ENCODE measurements at places on chromosomes 4 and X. TPM values are rescaled to one million over a fixed set of nuclear protein-coding genes. Genes with fewer than 3 reads are reported as not detected.

Gene TMPRSS11D
- not detected for total RNA-seq

- no peak for DNase-seq
Measured at GRCh38 chr4:8516061-8516573, 64.1 kb upstream of the GPR78 start.

Gene GAGE12F
- not detected for total RNA-seq

- no peak for DNase-seq
Measured at GRCh38 chr4:139719381-139720101, 53.9 kb downstream of the MGST2 start.

DNA sequence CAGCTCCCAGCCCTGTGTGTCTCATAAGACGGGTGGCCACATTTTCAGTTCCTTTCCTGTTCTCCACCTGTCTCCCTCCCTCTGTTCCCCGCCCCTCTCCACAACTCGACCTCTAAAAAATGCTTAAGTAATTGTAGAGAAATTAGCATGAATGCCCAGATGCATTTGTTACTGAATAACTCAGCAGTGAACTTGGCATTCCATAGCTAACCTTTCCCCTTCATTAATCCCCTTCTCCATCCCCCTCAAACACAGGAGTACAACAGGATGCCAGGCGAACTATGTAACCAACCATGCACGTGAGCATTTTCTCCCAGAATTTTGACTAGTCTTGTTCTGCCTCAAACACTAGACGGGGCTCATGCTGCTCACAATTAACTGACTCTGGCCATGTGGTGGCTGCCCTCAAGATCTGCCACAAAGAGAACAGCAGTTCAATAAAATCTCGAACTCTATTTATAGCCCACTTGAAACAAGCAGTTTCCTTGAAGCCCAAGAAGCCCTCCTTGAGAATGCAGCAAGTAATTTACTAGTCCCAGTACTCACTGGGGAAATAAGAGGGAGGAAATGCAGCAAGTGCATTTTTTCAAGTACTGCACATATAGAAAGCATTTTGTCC, 351.2 kb downstream of the ARHGAP24 start:
- no peak for DNase-seq

Gene DTHD1
- 5.4 TPM for total RNA-seq

DNA sequence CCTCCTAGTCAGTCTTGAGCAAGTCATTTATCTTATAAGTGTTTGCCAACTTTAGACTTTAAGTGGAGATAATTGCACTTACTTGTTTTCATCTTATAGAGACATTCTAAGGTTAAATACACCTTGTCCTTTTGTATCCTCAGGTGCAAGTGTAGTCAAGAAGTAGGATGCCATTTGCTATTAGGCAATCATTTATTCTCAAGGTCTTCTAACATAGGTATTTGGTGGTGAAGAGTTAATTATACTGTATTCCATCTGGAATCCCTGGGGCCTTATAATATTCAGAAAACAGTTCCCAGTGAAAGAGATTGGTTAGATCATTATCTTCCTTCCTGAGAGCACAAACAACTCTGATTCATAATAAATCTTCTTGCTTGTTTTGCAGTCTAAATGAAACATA, 23.7 kb downstream of the SULT1E1 start:
- DNase-seq: no peak

- no peak for DNase-seq
Measured at GRCh38 chr4:1172971-1173757, 781 bp upstream of the SPON2 start.

Gene FRMD7
- total RNA-seq: not detected

DNA sequence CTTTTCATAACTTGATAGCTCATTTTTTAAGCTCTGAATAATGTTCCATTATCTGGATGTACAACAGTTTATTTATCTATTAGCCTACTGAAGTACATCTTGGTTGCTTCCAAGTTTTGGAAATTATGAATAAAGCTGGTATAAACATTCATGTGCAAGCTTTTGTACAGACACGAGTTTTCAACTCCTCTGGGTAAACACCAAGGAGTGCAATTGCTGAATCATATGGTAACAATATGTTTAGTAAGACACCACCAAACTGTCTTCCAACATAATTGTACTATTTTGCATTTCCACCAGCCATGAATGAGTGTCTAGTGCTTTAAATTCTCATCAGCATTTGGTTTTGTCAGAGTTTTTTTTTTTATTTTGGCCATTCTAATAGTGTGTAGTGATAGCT, 266.7 kb upstream of the ATOH1 start:
- no peak for DNase-seq

GRCh38 chr4:25859429-25860148, 3.2 kb downstream of the SEL1L3 start:
- DNase-seq: no peak

DNA sequence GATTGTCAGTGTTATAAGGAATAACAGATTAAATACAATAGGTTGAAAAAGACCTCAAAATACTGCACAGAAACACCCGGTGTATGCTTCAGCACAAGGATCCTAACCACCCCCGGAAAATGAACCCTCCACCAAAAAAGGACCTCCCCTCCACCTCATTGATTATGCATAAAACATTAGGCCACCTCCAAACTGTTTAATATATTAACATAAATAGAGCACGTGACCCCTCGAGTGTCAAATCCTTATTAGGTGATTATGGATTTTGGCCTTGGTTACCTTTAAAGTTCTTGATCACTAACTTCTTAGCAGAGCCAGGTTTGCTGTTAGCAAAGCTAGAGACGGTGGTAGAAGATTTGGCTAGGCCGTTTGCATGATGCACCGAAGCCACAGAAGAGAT, 958 bp downstream of the CUL4B start:
- no peak for DNase-seq

GRCh38 chr4:186920483-186920882, 196.8 kb upstream of the FAT1 start:
- no peak for DNase-seq

DNA sequence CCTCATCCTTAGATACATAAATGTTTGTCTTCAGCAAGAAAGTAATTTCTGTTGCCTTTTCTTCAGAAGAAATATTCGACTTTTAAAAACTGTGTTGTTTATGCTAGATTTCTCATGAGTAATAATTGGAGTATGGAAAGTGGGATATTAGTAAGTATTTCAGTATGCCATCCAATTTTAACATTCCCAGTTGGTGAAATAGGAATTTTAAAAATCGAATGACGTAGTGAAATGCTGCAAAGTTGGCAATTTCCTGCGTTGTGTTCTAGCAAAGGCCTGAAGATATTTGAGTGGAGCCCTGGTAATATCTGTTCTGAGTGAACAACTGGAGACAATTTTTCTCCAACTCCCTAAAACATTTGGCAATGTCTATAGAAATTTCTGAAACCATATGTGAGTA, 190.1 kb downstream of the ZNF330 start:
- DNase-seq: no peak

Gene GYPE
- 3.0 TPM for total RNA-seq

DNA sequence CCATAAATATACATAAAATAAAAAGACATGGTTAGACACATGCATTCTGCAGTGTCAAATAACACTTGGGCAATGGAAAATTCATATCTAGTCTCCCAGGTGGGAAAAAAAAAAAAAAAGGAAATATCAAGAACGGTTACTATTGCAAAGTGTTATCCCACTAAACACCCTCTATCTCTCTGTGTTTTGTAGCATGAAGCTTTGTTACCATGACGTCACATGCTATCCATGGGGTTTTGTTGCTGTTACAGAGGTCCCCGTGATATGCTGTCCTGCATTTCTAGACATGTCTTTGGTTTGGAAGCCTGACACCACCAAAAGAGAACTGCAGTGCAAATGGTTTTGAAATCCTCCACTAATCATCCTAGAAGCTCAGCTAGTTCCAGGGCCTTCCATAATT, 50.7 kb upstream of the TLR3 start:
- DNase-seq: no peak

Gene SLC16A2
- total RNA-seq: 0.11 TPM

Gene USP11
- 101 TPM for total RNA-seq

Gene TMEM144
- total RNA-seq: 0.14 TPM
